HS-5 (cell line): ENCODE measurements at places on chromosomes 5 and 9.

DNA sequence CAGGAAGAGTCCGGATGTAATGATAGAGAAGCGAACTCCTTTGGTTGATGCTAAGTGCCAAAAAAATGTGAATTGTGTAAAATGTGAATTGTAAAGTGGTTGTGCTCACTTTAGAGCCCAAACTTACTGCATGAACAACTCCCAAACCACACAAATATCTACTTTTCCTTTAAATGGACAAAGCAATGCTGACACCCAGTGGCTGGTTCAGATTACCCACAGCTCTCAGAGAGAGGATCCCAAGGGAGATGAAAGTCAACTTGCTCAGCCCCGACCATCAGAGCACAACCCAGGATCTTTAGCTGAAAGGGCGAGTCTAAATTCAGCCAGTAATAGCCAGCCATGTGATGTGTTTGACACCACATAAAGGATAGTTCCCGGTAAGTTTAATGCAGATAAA lies 133.7 kb downstream of the NMUR2 start:
- DNase-seq = peak; percentile 29

- DNase-seq = no peak
Observed at GRCh38 chr5:102749416-102750030, 5.6 kb upstream of the PAM start.

DNA sequence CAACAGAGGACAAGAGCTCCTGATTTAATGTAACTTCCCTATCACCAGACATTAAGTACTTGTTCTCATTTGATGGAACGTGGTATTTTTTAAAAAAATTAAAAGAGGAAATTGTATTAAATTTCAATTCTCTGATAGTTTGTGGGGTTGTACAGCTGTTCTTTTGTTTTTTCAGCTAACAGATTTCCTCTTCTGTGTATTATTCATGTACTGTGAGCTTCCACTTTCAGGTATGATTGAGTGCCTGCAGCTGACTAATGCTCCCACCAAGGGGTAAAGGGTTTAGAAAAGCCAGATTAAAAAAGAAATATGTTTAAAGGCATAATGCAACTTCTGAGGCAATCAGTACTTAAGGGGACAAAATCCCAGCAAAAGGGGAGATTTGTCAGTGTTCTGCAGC lies 117.7 kb upstream of the ACTBL2 start:
- no peak for DNase-seq

DNA sequence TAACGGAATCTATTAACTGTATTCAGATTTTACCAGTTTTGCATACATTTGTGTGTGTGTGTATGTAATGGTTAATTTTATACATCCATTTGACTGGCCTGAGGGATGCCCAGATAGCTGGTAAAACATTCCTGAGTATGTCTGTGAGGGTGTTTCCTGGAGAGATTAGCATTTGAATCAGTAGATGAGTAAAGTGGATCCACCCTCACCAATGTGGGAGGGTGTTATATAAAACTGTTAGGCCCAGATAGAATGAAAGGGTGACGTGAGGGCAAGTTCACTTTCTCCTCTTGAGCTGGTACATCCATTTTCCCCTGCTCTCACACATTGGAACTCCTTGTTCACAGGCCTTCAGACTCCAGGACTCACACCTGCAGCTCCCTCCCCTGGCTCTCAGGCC lies 88.7 kb downstream of the EMB start:
- no peak for DNase-seq

- DNase-seq = no peak
Observed at GRCh38 chr5:116953251-116953930, 378.8 kb upstream of the SEMA6A start.

DNA sequence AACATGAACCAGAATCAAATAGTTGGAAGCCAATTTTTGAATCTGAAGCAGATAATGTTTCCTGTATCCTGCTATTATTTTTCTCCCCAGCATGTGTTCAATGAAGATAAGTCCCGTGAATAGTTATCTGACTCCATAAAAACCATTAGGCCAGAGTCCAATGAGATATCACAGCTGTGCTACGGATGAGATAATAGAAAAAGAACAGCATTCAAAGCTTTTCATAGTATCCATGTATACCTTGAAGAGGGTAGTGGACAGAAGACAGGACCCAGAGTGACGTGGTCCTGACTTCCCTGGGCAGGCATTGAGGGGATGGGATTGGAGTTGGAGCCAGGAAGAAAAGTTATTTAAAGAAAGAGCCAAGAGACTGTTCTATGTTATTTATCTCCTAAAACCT lies 50.7 kb upstream of the C6 start:
- no peak for DNase-seq

GRCh38 chr9:31700252-31701045 lies 684.0 kb upstream of the ACO1 start:
- DNase-seq = peak; percentile 19

- no peak for DNase-seq
Observed at GRCh38 chr5:12902611-12903010, 998.4 kb upstream of the CTNND2 start.

DNA sequence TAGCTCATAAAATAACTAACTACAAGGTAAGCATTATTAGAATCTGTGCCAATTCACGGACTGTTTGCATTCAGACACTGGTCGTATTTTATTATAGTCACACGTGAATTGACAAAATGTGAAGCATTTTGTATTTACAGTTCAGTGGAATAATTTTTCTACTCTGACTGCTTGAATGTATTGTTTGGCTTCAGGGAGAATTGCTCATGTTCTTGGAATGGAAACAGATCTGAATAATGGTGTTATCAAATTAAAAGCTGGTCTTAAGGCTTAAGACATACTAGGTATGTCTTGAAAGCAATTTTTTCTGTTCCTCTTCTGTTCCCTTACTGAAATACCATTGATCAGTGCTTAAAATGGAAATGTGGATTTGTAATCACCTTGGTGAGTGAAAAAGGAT lies 543.7 kb upstream of the TLE4 start:
- no peak for DNase-seq

- DNase-seq = no peak
Observed at GRCh38 chr9:71121275-71122021, at the start of gene TRPM3. Gene TRPM3, minus strand, starts transcription at chr9:71121621. Its CDS starts 267 bp downstream, at chr9:71121354.

- no peak for DNase-seq
Observed at GRCh38 chr5:75062925-75063531, 10.7 kb upstream of the GCNT4 start.

GRCh38 chr9:107335331-107335730 lies 52.3 kb downstream of the RAD23B start:
- no peak for DNase-seq

GRCh38 chr5:158435161-158435616 lies 576.2 kb upstream of the CLINT1 start:
- DNase-seq = no peak

DNA sequence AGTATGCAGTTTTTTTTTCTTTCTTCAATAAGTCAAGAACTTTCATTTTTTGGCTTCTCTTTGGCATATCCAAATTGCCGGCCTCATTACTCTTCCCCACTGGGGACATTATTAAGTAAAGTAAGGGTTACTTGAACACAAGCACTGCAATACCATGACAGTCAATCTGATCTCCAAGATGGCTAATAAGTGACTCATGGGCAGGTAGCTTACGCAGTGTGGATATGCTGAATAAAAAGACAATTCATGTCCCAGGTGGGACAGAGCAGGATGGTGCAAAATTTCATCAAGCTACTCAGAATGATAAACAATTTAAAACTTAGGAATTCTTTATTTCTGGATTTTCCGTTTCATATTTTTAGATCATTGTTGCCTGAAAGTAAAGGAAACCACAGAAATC lies 671.8 kb downstream of the ACTL7B start:
- DNase-seq = no peak

DNA sequence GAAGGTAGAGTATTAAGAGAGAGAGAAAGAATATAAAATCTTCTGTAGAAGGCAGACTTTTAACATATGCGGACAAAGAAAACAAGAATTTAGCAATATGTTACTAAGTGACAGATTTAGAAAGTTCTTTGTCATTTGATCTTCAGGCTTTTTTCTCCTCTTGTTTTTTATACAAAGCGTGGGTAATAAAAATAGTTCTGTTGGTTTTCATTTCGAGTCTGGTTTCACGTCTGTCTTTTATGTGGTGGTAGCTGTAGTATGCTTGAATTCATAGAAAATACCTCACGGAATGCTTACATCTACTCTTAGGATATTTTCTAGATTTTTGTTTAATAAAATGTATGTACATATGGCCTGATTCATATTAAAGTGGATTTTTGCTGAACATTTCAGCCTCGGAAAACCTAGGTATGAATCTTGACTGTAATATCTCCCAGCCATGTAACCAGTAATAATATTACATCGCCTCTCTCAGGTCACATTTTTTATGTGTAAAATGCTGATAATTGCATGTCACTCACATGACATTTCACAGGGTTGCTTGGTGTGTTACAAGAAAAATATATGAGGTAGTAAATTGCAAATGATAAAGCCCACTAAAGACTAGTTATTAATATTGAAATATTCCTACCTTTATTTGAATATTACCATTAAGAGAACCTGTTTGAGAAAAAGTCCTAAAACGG lies 72.5 kb upstream of the TAF11L2 start:
- DNase-seq = no peak

- DNase-seq = peak; percentile 67
Observed at GRCh38 chr9:75148561-75148960, 60.2 kb downstream of the OSTF1 start.

DNA sequence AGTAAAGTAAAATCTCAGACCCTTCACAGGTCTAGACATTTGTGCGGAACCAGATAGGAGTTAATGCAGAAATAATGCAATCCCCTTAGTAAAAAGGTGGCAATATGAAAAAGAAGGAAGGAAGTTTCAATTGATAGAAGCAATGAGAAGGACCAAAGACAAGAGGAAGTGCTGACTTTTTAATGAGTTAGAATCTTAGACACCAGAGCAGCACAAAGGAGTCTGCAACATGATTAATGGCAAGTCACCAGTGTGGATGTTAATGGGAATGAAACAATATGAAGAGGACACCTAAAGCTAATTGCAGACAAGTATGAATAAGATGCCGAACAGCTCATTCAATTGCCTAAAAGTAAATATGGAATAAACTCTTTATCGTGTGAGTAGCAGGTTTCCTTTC lies 50.9 kb downstream of the MEGF9 start:
- DNase-seq = no peak

GRCh38 chr5:169580964-169581363 lies 2.6 kb upstream of the SPDL1 start:
- no peak for DNase-seq

GRCh38 chr9:26426551-26427131 lies 466.0 kb downstream of the CAAP1 start:
- DNase-seq = no peak

GRCh38 chr9:34578241-34579103 lies 11.1 kb downstream of the CNTFR start:
- no peak for DNase-seq

DNA sequence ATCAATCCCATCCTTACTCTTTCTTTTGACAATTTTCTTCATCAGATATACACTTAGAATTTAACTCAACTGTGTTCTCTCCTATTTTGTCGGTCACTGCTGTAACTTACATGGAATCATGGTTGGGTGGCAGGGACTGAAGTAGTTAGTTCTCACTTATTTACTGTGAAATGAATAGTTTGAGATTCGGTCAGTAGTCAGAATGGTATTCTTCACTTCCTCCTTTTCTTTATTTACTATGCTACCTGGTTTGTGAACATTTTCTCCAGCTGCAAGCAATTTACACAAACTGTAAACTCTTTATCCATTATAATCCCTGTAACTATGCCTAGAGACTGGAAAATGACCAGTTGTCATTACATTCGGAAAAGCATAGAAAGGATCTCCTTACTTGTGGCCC lies 41.5 kb upstream of the GDNF start:
- DNase-seq = no peak

DNA sequence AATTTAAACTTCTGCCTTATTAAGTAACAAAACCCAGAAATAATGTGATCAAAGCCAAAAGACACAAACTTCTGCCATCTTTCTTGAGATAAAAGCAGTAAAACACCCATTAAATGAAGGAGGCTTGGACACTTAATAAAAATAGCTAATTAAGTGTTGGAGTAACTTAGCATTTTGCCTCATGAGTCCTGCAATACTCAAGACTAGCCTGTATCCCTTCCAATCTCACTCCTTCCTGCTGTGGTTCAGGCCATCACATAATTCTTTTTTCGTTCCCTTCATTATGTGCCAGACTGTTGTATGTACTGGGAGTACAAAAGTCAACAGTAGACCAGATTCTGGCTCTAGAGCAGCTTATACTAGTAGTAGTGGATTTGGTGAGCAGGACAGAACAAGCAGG lies 250.2 kb downstream of the NFIB start:
- no peak for DNase-seq

- no peak for DNase-seq
Observed at GRCh38 chr9:117957267-117957666, 253.1 kb downstream of the TLR4 start.

GRCh38 chr5:20972419-20972925 lies 984.5 kb upstream of the CDH18 start:
- DNase-seq = peak; percentile 62

DNA sequence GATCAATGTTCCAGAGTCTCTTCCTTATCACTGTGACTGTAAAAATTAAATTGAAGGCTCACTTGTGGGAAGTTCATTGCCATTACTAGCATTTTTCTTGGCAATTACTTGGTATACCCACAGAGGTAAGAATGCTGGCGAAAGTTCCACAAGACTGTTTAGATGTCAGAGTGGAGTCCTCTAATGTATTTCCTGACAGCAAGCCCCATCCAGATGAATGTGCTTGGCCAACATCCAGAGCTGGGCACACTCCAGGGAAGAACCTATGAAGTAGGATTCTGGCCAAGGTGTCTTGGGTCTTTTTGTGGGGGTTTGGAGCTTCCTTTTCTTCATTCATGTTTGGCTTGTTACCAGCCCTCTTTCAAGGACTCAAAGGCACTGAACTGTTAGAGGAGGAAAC lies 473.6 kb downstream of the DMAC1 start:
- DNase-seq = no peak

GRCh38 chr9:5042661-5043178 lies 57.6 kb downstream of the JAK2 start:
- DNase-seq = no peak

- no peak for DNase-seq
Observed at GRCh38 chr9:87128844-87129493, 181.7 kb upstream of the GAS1 start.

GRCh38 chr9:129341171-129341986 lies 163.3 kb upstream of the IER5L start:
- no peak for DNase-seq

- no peak for DNase-seq
Observed at GRCh38 chr5:94281236-94281801, 337.1 kb downstream of the KIAA0825 start.

- DNase-seq = no peak
Observed at GRCh38 chr9:16544842-16545241, 325.6 kb downstream of the BNC2 start.

DNA sequence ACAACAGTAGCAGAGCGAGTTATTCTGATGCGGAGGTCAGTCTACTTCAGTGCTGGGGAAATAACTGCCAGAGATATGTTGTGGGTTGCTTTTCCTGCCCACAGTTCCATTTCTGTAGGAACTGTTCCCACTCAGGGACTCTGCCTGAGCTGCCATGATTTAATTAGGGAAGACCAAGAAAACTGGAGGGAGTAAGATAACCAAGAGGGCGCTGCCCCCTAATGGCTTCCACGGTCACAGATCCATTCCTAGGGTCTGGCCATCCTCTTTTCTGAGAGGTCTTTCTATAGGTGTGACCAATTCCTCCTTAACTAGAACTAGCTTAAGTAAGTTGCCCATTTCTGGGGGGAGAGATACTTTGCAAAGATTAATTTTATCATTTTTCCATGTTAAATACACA lies 125.9 kb downstream of the APBA1 start:
- DNase-seq = no peak
